ENCODE measurements at places on chromosomes 13 and 19.
A peak's percentile ranks its signal among the peaks of the same experiment; 100 is the strongest.

- DNase-seq, result no peak
Measured at GRCh38 chr13:99374994-99375737, 68.0 kb upstream of the GPR183 start.

- DNase-seq, result no peak
Measured at GRCh38 chr13:81207231-81207630, 866.3 kb upstream of the SPRY2 start.

- DNase-seq, result no peak
Measured at GRCh38 chr13:34019870-34020269, 201.9 kb downstream of the RFC3 start.

- DNase-seq, result no peak
Measured at GRCh38 chr13:110359840-110360301, 52.8 kb downstream of the COL4A2 start.

DNA sequence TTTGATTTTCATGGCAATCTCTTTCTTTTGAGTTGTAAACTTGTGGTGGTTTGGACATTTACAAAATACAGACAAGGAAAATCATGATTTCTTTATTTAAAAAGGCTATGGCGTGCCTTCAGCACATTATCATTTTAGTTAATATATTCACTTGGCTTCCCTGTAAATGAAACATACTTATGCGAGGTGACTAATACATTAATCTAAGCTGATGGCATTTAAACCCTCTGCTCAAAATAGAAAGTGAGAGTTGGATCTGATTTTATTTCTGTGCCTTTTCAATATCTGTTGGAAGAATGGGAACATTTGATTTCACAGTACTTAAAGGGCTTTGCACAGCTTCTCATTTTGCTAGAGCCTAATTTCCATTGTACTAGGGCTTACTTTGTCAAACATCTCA is 289.8 kb downstream of the MTUS2 start:
- no peak for DNase-seq

GRCh38 chr19:44685877-44686276 is 13.1 kb upstream of the CEACAM16 start:
- DNase-seq, result no peak

- no peak for DNase-seq
Measured at GRCh38 chr13:114043421-114044053, 69.7 kb upstream of the C13orf46 start.

DNA sequence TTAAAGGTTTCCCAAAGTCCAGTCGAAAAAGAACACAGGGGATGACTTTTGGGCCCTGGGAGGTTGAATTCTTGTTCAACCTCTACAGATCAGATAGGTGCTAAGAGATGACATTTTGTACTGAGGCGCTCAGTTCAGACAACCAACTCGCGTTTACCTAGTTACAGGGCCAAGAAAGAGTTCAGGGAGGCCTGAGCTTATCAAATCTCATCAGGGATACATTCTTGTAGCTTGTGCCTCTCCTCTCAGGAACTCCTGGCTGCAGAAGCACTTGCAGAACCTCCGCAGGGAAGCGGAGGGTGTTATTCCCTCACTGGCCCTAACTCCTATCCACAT is 825 bp downstream of the ZNF776 start:
- no peak for DNase-seq

DNA sequence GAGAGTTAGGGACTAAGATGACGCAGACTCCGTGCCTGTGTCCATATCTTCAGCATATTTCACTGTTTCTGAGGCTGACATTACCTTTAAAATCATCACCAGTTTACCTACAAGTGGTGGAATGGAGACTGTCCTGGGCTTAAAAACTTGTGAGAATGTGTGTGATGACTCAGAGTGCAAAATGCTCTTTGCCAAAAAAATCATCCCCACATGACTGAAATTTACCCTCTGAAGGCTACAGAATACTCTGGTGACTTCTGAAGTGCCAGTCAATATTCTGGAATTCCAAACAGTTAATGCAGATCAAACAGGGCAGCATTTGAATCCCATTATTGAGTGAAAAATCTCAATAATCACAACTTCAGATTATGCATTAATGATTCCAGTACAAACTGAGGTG is 901.4 kb downstream of the EFNB2 start:
- no peak for DNase-seq

DNA sequence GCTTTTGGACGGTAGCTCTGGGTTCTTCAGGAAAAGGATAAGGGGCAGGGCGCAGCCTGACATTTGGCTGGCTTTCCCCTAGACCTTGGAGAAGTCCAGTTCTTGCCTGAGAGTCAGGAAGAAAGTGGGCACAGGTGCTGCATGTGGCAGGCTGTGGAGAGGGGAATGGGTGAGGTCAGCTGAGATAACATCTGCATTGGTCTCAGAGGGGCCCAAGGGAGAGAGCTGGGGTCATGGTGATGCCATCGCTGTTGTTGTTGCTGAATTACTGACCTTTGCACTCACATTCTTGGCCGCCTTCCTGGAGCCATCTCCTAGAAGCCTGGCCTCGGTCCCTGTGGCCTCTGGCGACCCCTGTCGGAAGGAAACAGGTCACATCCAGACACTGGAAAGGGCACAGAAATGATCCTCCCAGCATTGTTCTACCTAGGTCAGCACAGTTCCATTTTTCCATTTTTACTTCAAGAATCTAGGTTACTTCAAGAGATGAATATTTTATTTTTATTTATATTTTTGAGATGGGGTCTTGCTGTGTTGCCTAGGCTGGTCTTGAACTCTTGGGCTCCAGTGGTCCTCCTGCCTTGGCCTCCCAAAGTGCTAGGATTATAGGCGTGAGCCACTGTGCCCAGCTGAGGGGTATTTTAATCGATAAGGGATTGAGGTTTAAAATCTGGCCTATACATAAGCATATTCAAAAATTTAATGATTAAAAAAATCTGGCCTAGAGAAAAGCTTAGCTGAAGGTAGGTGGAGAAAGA is 6.5 kb upstream of the LIPE start:
- DNase-seq, result peak; percentile 65

- no peak for DNase-seq
Measured at GRCh38 chr13:107680115-107680514, 535.2 kb downstream of the LIG4 start.

GRCh38 chr19:4870025-4870700 is 2.7 kb upstream of the PLIN3 start:
- DNase-seq, result peak; percentile 64

- DNase-seq, result no peak
Measured at GRCh38 chr13:92640936-92641335, 585.7 kb upstream of the GPC6 start.

- DNase-seq, result no peak
Measured at GRCh38 chr19:33434886-33435705, 61.6 kb downstream of the CEBPG start.

DNA sequence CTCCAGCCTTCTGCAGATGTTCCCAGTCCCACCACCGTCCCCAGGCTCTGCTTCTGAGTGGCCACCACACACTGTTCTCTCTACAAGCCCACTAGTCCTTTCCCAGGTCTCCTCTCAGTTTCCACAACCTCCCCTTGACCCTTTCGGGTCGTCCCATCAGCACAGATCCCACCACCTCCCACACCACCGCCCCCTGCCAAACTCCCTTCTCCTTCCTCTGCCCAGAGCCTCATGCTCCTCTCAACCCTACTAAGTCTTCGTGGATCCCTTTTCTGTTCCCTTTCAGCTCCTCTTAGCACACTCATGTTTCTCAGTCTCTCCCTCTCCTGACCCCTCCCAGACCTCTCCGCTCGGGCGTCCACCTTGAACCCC is 1.9 kb downstream of the NAPA start:
- DNase-seq, result no peak

DNA sequence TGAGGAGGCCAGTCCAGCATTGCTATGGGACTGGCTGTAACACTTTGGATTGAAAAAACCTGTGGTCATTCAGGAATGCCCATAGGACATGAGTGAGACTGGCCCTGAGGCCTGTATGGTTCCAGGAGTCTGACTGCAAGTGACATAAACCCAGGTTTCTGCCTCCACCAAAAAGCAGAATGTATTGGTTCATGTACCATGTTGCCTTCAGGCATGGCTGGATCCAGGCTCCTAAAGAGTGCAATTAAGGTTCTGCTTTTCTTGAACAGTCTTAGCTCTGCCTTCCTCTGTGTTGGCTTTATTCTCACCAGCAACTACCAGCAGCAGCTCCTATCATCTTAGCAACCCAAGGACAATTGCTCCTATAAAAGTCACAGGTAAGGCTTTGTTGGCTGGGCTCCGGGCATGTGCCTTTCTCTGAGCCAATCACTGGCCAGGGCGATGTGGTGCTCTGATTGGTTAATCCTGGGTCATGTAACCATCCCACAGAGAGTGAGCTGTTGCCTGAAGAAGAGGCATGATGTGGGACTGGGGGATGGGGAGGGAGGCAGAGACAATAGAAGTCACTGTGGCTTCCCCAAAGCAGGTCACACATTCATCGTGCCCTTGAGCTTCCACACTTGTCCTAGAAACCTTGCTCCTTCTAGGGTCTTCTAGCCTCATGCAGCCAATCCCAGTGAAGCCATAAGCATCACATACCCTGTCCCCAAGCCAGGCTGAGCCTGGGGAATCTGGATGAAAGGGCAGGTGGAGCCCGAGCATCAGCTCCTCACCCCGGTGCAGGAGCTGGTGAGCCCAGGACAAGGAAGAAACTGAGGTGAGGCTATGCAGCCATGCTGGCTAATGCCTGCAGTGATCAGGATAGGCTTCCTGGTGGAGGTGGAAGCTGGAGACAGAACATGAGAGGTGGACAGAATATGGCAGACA is 123.9 kb downstream of the URI1 start:
- DNase-seq, result no peak

- no peak for DNase-seq
Measured at GRCh38 chr13:75694722-75695121, 58.6 kb downstream of the LMO7 start.

DNA sequence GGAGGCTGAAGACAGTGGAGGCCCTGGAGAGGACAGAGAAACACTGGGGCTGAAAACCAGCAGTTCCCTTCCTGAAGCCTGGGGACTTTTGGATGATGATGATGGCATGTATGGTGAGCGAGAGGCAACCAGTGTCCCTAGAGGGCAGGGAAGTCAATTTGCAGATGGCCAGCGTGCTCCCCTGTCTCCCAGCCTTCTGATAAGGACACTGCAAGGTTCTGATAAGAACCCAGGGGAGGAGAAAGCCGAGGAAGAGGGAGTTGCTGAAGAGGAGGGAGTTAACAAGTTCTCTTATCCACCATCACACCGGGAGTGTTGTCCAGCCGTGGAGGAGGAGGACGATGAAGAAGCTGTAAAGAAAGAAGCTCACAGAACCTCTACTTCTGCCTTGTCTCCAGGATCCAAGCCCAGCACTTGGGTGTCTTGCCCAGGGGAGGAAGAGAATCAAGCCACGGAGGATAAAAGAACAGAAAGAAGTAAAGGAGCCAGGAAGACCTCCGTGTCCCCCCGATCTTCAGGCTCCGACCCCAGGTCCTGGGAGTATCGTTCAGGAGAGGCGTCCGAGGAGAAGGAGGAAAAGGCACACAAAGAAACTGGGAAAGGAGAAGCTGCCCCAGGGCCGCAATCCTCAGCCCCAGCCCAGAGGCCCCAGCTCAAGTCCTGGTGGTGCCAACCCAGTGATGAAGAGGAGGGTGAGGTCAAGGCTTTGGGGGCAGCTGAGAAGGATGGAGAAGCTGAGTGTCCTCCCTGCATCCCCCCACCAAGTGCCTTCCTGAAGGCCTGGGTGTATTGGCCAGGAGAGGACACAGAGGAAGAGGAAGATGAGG is 1.5 kb downstream of the PPP1R15A start:
- no peak for DNase-seq

GRCh38 chr19:49339301-49340068 is 4.3 kb downstream of the CD37 start:
- DNase-seq, result no peak

DNA sequence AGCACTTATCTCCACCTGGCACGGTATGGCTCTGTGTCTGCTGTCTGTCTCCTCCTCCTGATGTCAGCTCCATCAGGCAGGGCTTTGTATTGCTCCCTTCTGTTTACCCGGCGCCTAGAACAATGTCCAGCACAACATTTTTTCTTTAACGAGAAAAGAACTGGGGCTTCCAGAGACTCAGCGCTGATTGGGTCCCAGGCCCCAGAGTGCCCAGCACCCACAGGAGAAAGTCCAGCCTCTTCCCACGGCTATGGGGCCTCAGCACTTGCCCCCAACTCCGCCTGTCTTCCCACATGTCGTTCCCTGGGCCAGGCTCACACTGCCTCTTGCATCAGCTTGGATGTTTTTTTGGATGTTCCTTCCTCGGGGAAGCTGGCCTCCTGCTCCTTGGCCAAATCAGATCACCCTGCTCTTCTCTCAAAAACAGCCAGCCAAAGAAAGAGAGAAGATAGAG is 6.9 kb downstream of the MYPOP start:
- no peak for DNase-seq

- DNase-seq, result no peak
Measured at GRCh38 chr13:25249001-25249543, 38.2 kb downstream of the MTMR6 start.

Data from activated CD4-positive, alpha-beta T cell treated with anti-CD3 and anti-CD28 coated beads, Interleukin-2, amount 50 U/mL, for 16 hours (primary cell).